ENCODE measurements at places on chromosomes 16 and 17. TPM values are rescaled to one million over a fixed set of nuclear protein-coding genes. Genes with fewer than 3 reads are reported as not detected.

DNA sequence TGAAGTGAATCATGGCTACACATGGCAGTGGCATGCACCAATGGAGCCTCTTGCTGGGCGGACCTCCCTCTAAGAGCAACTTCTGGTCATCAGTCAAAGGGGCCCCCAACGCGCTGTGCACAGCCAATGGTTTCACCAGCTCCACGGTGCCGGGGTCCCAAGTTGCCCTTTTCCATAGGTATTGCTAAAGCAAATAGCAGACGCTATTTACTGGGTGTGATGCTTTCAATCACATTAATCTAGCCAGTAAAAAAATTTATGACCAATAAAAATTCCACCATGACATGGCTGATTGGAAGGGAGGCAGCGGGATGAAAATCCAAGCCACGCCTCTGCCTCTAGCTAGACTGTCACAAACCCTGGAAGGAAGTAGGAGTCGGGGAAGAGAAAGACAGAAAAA, 680.3 kb upstream of the SOX9 start:
- DNase-seq = no peak

Gene VAMP2
- total RNA-seq = 35.9 TPM

DNA sequence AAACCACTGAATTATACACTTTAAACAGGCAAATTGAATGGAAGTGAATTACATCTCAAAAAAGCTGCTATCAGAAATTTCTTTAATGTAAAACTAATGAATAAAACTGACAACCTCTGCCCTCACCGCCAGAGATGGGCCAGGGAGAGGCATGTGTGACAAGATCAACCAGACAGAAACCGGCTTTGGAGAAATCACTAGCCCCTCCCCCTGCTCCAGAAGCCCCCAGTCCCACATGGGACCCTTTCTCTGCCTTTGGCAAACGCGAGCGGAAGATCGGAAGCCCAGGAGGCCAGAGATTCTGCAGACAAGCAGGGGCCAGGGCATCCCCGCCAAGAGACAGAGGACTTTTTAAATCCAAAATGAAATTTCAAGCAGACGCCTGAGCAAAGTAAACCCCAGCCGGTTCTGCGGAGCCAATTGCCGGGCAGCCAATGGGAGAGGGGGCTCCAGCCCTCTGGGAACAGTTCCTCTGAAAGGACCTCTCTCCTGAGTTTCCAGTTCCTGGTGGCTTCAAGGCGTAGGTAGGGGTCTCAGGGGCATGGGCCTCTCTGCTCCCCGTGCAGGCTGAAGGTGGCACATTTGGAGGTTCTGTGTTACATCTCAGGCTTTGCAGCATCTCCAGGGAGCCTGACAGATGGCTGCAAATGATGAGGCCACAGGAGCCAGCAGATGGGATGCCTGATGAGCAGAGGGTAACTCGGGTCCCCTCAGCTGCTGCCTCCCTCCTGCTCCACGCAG, 118.1 kb downstream of the GSG1L start:
- no peak for DNase-seq

- no peak for DNase-seq
Observed at GRCh38 chr17:43545383-43545632, 832 bp downstream of the ETV4 start.

GRCh38 chr17:38753071-38753506, 548 bp downstream of the PSMB3 start:
- DNase-seq = no peak

Gene NPIPB13
- 9.1 TPM for total RNA-seq

Gene SBK1
- 19.2 TPM for total RNA-seq

Gene KCNAB3
- 7.1 TPM for total RNA-seq

DNA sequence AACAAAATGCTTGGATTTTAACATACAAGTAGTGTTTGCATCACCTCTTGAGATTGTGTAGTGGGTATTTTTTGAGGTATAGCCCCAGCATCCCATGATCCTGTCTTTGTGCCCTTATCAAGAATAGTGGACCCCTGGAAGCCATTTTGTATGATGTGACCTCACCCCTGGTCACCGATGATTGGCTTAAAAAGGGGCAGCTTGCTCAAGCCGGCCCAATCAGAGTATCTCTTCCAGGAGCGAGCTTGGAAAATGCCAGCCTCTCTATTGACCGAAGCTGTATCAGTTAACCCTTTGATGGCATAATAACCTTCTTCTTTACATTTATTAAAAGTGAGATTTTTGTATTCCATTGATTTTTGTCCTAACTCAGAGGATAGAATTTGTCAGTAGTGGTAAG, 55.5 kb upstream of the FAM20A start:
- DNase-seq = no peak

Measured in HCT116 (cell line).